Nephron progenitor cell (in vitro differentiated cells): ENCODE measurements at places on chromosomes 2 and 18.

- DNase-seq: no peak
Measured at GRCh38 chr2:173159791-173160463, 84.3 kb downstream of the MAP3K20 start.

DNA sequence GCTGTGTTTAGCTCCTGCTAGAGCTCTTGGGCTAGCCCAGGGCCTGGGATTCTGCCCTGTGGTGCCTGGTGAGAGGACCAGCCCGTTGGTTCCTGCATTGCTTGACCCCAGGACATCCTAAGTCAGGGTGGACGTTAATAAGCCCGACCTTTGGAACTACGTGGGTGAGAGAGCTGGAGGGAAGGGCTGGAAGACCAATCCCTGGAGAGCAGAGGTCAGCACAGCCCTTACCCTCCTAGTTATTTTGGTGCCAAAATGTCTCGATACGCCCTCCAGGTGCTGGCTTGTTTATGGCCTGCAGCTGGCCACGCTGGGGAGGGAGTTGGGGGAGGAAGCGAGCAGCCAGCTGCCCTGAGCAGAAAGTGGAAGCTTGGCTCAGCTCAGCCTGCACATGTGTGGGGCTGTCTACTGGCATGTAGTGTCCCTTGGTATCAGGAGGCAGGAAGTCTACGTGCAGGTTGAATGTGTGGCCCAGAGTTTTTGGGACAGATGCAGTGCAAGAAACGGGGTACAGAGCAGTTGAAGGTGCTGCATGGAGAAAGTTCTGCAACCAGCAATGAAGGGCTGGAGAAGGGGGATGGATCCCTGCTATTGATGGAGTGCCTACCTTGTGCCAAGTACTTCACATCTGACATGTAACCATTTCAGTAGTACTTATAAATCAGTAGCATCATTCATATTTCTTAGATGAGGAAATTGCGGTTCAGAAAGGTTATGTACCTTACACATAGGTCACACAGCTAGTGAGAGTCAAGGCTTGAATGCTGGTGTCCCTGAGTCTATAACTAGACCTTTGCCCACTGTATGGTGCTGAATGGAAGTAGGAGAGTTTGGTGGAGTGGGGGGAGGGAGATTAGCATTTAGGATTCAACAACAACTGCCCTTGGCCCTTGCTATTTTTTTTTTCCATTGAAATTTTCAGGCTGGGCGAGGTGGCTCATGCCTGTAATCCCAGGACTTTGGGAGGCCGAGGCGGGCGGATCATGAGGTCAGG lies 5.0 kb upstream of the DGKD start:
- DNase-seq: peak; percentile 47

- DNase-seq: no peak
Measured at GRCh38 chr2:212791569-212791968, 253.0 kb upstream of the ERBB4 start.

DNA sequence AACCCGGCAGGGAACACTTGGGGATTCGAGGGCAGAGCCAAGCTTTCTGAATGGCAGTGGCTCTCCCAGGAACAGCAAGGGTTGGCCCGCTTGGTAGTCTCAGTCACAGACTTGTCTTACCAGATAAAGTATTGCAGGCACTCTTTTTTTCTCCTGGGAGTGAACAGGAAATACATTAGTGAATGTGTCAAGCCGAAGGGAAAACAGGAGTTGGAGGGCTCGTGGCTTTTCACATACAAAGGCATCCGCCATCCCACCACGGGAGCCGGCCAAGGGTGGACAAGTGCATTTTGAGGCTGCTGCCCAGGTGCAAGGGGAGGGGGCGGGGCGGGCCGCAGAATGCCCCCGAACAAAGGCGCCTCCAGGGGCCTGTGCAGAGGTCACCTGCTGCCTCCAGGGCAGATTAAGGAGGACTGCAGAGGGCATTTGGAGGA lies 163.3 kb upstream of the SIX3 start:
- DNase-seq: peak; percentile 30

GRCh38 chr18:2905854-2906703 lies 59.3 kb downstream of the EMILIN2 start:
- DNase-seq: peak; percentile 30

DNA sequence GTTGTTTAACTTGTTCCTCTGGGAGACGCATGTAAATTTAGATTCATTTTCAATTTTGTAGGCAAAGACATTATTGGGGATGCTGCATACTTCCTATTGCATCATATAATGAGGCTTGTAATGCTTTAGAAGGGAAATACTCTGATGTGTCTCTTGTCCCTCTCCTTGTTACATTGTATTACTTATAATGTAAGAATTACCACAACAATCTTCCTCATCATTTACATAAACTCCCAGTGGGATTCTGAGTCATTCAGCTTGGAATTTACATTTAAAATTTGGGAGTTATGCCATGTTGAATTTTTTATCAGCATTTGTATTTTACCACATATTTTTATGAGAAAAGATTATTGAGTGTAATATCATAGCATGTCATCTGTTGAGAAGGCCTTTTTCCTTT lies 963.4 kb upstream of the NRXN1 start:
- DNase-seq: no peak

DNA sequence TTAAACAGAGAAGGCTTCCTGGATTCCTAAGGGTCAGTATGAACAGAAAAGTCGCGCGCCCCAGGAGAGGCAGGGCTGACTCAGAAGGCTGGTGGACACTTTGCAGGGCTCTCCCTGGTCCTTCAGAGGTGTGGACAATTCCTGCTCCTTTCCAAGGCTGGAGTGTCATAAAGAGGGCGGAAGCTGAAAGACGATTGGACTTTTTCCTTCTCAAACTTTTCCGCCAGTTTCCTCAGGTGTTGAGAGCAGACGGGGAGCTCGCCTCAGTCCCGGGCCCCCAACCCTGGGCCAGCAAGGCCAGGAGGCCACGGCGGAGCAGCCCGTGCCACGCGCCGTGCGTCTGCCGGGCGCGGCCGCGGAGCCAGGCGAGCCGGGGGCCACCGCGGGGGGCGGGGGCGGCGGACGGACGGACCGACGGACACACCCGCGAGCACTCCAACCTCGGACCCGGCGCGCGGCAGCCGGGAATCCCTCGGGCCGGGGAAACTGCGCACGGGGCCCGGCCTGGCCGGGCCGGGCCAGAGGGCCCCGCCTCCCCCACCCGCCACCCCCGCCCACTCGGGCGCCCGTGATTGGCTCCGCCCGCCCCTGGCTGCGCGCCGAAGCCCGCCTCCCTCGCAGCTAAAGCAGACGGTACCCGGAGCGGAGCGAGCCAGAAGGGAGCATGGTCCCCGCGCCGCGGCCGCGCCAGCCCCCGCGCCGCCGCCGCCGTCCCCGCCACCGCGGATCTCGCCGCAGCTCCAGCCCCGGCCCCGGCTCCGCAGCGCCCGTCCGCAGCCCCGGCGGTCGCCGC lies at the start of gene KLHL29:
Gene KLHL29, plus strand, starts transcription at position 629 of the 793 bp plus-strand sequence. CDS start 177,018 bp downstream, outside the sequence.
- peak; percentile 83 for DNase-seq

DNA sequence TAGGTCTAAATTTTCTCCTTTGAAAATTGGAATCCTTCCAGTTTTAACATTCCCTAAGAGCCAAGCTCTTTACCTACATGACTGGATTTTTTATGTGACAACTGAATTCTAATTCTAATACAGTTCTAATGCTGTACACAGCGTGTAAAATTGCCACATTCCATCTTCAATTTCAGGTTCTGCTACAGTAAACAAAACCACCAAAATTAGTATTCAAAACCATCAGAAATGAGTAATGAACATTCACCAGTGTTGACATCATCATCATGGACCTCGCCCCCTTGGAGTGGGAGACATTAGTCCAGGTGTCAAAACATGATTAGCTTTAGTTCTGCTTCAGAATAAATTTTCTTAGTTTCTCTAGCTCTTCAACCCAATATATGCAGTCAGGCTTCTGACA lies 133.6 kb downstream of the MBD2 start:
- no peak for DNase-seq

DNA sequence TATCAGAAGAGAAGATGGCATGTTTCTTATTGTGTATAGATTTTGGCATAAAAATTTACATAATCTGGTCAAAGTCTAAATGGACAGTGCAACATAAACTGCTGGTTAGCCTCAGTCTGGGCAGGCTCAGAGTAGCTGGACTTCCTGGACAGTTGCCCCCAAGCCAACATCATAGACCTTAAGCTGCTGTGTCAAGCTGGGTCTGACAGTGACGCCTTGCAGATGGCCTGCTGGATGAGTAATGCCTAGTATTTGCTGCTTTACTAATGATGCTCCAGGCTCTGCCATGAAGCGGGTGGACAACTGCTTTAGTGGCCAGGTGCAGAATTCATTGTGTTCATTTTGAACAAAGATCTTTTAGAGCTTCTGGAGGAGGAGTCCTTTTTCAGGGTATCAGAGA lies 603.7 kb upstream of the ZEB2 start:
- no peak for DNase-seq

DNA sequence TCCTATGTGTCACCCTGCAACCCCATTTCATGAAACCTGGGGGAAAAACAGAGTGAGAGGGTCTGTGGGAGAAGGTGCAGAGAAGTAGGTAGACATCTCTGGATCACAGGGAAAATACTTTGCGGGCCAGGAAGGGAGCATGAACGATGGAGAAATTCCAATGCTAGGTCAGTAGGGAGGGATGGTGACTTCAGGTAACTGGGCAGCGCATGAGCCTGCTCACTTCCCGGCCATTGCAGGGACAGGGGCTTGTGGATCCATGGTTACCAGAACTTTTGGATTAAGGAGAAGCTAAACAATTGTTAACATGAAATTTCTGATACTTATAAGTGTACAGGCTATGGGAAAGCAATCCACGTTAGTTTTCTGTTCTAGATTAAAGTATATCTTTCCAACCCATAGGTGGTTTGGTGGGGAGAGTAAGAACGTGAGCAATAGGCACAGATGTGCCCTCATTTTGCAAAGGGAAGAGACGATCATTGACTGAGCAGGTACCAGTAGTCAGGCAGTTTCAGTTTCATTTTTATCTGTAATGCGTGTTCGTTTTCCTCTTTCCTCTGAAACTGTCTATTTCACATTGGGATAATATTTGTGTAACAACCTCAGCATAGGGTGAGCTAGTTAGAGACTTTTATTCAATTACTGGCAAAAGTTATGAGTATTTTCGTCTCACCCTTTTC lies 65.0 kb downstream of the NYAP2 start:
- no peak for DNase-seq

DNA sequence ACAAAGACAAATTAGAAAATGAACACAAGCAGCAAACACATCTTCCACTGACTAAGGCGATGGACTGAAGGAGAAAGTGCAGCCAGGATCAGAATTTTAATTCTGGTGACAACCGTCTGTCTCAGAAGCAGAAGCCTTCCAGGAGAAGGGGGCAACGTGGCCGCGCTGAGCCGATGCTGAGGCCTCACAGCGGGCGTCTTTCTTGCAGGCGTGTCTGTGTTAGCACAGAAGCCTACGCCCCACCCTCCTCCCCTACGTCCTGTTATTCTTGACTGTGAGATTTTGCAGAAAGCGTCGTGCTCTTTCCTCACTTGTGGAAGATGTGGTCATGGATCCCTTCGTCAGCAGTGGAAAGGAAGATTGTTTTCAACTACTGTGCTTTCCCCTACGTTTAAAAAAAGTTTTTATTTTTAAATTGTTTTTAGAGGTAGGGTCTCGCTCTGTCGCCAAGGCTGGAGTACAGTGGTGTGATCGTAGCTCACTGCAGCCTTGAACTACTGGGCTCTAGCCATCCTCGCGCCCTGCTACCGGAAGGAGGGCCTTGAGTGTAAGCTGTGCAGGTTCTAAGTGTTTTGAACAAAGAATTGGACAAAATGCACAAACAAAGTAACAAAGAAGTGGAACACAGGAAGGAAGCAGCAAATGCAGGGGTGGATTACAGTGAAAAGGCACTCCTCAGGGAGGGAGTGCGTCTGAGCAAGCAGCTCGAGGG lies 422.0 kb downstream of the GALR1 start:
- peak; percentile 39 for DNase-seq

GRCh38 chr18:71583252-71583651 lies 960.9 kb downstream of the CBLN2 start:
- DNase-seq: no peak

- no peak for DNase-seq
Measured at GRCh38 chr2:69546646-69547045, 96.9 kb downstream of the AAK1 start.

GRCh38 chr2:112728378-112729175 lies 7.8 kb downstream of the NT5DC4 start:
- DNase-seq: no peak

DNA sequence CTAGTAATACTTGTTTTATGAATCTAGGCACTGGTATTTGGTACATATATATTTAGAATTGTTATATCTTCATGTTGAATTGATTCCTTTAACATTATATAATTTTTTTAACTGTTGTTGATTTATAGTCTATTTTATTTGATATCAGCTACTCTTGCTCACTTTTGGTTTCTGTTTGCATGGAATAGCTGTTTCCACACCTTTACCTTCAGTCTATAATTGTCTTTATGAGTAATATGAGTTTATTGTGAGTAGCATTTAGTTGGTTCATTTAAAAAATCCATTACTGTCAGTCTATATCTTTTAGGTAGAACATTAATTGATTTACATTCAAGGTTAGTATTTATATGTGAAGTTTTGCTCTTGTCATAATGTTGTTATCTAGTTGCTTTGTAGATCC lies 58.6 kb downstream of the SMCHD1 start:
- no peak for DNase-seq

- no peak for DNase-seq
Measured at GRCh38 chr2:55707751-55708150, 14.1 kb upstream of the PNPT1 start.
